ENCODE measurements at places on chromosomes 13 and 19.
A peak's percentile ranks its signal among the peaks of the same experiment; 100 is the strongest.

- DNase-seq: no peak
Observed at GRCh38 chr19:5789886-5790558, 941 bp downstream of the DUS3L start.

- DNase-seq: no peak
Observed at GRCh38 chr19:23394511-23394910, 760 bp downstream of the ZNF91 start.

- DNase-seq: no peak
Observed at GRCh38 chr13:30829145-30829832, 76.8 kb upstream of the MEDAG start.

- no peak for DNase-seq
Observed at GRCh38 chr19:47505506-47505905, 9.4 kb downstream of the NAPA start.

GRCh38 chr13:58666331-58666730 lies 1034.8 kb downstream of the PCDH17 start:
- no peak for DNase-seq

- peak; percentile 90 for DNase-seq
Observed at GRCh38 chr13:20997301-20998161, 63.9 kb downstream of the LATS2 start.

- DNase-seq: peak; percentile 82
Observed at GRCh38 chr19:6610934-6611852, 20.2 kb upstream of the CD70 start.

DNA sequence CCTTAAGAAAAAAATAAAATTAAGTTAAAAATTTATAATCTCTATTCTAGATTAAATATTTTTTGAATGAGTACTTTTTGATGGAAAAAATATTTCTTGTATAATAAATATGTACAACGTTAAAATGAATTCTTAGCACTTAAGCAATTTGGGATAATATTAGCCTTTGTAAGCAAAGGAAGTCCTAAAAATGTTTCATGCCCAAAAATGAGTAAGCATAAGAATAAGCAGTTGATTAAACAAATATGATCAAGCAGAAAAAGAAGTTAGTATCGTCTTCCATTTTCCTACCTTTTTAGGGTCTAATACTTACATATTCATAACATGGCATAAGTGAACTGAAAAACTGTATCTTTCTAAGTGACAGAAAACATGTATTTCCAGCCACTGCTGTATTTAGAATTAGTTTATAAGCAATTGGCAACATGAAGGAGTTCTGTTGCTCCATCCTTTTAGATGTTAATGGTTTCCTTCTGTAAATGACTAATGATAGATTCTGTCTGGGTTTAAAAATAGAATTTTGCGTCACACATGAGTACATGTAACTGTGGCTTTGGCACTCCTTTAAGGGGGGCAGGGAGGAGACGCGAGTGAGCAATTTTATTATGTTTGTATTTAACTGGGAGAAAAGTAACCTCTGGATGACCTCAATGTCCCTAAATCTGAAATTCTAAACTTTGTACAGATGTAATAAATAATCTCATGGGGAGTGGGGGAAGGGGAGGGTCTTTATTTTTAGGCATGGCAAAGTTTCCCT lies 237.4 kb downstream of the RGCC start:
- DNase-seq: peak; percentile 91

DNA sequence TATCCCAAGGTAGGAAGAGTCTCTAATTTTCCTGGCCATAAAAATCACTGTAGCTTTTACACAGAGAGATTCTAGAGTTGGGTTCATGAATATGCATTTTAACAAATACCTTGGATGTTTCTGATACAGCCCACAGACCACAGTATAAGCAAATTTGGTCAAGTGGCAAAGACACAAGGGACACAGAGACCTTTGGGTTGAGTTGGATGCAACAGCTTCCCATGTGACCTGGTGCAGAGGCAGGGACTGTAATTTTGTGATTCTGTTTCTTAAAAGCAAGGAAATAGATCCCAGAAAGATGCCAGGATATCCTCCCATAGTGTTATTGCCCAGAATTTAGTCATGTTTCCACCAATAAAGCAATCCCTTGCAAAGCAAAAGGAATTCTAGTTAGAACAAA lies 27.0 kb downstream of the FPR3 start:
- DNase-seq: no peak

DNA sequence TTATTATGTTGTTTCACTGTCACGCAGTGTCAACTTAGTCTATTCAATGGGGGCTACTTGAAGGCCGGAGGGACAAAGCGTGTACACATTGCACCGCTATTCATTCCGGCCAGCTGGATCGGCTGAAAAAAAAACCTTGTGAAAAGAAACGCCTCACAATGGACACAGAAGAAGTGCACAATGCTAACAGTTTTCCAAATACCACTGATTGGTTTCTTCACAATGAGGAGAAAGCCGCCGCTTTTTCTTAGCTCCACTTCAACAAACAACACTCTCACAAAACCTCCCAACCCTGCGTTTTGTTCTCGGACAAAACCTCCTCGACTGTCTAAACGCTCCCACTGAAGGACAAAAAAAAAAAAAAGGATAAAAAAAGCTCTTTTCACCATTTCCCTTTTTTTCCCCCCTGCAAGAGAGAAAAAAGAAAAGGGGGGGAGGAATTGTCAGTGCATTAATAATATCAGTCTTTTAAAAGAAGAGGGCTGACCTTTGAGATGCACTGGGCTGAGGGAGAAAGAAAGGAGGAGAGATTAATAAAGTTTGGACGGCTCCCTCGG lies 5.4 kb downstream of the SOX21 start:
- no peak for DNase-seq

GRCh38 chr19:15124572-15125231 lies 17.5 kb downstream of the SYDE1 start:
- DNase-seq: no peak

DNA sequence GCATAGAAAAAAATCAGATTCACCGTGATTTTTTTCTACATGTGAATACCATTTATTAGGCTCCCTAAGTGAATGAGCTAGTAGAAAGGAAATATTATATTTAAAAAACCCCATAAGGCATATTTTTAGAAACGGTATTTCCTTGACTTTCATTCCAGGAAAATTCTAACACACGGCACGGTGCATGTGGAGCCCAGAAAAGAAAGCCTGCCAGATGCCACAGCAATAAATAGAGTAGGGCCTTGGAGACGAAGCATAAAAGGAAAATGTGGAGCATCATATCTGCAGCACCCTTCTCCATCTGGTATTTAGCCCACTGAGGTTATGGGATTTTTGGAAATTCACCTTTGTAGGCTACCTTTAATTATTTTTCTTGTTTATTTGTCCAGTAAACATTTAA lies 314.4 kb downstream of the ENOX1 start:
- DNase-seq: no peak

DNA sequence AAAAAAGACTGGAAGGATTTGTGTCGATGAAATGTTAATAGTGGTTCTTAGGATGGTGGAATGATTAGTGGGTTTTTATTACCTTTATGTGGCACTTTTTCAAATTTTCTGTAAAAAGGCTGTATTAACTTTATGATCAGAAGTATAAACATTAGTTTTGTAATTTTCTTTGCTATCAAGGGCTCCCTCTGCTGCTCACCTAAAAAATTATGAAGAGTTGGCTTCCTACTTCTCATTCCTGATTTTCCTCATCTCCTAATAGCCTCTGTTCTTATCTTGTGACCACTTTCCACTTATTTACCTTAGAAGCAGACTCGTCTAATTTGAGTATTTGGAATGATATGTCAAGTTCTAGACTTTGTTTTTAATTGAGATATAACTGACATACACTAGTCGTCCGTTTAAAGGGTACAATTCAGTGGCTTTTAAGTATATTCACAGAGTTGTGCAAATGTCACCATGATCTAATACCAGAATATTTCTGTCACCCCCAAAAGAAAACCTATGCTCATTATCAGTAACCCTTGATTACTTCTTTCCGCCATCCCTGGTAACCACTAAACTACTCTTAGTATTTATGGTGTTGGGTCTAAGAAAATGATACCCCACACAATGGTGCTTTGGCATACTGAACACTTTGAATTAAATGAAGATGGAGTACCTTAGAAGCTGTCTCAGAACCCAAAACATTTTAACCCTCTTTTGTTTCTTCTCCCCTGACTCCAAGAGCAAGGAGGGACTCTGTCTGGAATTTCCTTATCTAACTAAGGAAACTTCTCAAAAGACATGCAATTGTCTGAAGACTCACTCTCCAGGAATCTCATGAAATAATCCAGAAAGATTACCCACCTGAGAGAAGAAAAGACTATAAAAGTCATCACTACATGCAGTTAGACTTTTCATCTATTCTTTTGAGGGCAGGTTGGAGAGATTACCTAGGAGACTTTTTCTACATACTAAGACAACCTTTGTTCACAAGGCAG lies 311.3 kb downstream of the DLEU7 start:
- DNase-seq: peak; percentile 21

GRCh38 chr19:33225458-33225926 lies at the start of gene SLC7A10:
TSS of gene SLC7A10 (minus strand) at chr19:33225850. CDS start at chr19:33225703, 147 bp downstream.
- DNase-seq: no peak

DNA sequence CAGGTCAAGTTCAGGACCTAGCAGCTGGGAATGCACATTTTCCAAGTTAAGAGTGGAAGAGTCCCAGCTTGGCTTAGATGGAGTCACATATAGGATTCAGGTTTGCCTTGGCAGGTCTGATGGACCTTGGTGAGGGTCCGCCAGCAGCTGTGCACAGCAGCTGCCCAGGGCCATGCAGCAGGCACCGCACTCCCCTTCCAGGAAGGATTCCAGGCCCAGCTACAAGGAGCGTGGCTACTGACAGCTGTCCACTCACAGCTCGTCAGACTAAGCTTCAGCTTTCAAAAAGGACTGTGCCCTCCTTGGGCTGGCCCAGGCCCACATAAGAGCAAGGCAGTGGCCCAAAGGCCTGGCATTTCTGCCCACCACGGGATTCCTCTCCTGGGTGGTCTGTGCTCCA lies 68.4 kb downstream of the ALOX5AP start:
- DNase-seq: no peak

DNA sequence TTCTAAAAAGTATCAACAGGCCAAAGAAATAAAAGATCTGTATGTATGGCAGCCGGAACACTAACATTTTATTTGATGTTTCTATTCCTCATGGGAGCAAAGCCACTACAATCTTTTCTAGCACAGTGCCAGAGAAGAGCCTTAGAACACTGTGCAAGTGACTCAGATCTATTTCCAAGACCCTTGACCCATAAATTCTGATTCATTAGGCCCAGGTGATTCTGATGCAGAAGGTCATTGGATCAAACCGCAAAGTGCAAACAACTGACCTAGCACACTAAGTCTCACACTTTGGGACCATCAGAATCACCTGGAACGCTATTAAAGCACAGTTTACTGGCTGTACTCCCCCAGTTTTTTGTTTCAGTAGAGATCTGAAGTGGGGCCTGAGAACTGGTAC lies 87.6 kb downstream of the MYCBP2 start:
- DNase-seq: no peak

DNA sequence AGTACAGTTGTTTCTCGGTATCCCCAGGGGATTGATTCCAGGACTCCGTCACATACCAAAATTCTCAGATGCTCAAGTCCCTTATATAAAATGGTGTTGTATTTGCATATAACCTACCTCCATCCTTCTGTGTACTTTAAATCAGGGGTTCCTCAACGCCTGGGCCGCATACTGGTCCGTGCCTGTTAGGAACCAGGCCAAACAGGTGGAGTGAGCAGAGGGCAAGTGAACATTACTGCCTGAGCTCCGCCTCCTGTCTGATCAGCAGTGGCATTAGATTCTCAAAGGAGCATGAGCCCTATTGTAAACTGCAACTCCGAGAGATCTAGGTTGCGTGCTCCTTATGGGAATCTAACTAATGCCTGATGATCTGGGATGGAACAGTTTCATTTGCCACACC lies 42.2 kb upstream of the KCTD4 start:
- no peak for DNase-seq

GRCh38 chr13:109369353-109370052 lies 416.9 kb downstream of the IRS2 start:
- no peak for DNase-seq

DNA sequence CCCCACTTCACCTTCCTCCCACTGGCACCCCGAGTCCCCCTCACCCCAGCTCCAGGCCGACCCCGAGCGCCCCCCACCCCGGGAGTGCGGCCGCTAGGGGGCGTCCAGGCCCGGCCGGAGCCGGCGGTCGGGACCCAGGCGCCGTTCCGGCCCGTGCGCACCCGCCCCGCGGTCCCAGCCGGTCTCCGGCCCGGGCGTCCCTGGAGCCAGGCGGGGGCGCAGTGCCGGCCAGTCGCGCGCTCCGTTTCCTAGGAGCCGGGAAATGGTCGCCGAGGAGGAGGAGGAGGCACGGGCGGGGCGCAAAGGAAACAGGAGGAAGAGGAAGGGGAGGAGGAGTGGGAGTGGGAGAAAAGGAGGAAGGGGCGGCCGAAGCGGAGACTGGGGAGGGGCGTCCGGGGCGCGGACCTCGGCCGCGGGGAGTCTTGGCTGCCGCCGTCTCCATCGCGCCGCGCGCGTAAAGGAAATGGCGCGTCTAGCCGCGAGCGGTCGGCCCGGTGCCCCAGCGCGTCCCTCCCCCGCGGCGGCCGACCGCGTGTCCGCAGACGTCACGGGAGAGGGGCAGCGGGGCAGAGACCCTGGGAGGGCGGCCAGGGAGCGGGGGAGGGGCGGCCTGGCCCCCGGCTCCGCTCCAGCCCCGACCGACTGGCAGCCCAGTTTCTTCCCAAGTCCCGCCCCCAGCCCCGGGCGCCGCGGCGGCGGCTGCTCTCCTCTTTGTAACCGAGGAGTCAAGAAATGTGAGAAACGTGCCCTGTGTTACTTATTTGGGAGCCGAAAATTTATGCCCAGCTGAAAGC lies 1.1 kb upstream of the KCTD15 start:
- DNase-seq: peak; percentile 86

DNA sequence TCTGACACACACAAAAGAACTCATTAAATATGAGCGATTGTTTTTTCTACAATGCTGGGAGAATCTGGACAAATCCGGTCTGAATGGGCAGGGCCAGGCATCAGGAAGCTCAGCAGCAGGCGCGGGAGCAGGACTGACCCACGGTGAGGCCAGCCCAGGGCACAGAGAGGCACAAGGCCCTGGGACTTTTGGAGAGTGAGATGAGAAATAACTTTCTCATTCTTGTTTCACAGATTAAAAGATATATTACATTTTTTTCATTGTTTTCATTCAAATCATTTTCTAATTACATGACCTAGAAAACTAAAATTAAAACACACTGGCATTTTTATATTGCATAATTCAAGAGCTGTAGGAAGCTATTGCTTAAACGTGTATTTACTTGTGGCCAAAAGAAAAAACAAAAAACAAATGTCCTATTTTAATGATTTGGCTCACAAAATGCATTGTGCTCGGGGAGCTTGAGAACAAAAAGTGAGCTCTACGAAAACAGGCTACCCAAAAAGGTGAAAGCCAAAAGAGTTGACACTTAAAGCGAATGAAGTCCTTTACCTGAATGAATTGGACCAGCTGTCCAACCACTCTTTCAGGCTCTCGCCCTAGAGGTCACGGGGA lies 133.1 kb downstream of the TNFRSF19 start:
- peak; percentile 94 for DNase-seq

- DNase-seq: peak; percentile 41
Observed at GRCh38 chr13:106376401-106377112, 158.9 kb downstream of the EFNB2 start.

All from fibroblast of gingiva (primary cell).